ENCODE measurements at places on chromosomes 5 and 9.

DNA sequence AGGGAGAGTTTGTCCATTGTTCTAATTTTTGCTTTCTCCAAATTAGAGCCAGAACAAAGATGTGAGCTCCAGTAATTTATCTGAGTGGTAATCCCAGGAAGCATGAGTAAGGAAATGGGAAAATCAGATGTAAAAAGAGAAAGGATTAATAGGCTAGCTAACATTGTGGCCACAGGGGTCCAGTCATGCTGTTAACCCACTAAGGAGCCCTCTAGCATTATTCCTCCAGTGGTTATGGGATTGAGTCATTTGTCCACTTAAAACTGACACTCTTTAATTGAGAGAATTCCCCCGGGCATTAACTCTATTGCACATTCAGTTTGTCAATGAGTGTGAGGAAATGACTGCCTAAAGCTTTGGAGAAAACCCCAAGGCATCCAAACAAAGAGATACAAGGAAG is 700.3 kb upstream of the TYRP1 start:
- no peak for DNase-seq

DNA sequence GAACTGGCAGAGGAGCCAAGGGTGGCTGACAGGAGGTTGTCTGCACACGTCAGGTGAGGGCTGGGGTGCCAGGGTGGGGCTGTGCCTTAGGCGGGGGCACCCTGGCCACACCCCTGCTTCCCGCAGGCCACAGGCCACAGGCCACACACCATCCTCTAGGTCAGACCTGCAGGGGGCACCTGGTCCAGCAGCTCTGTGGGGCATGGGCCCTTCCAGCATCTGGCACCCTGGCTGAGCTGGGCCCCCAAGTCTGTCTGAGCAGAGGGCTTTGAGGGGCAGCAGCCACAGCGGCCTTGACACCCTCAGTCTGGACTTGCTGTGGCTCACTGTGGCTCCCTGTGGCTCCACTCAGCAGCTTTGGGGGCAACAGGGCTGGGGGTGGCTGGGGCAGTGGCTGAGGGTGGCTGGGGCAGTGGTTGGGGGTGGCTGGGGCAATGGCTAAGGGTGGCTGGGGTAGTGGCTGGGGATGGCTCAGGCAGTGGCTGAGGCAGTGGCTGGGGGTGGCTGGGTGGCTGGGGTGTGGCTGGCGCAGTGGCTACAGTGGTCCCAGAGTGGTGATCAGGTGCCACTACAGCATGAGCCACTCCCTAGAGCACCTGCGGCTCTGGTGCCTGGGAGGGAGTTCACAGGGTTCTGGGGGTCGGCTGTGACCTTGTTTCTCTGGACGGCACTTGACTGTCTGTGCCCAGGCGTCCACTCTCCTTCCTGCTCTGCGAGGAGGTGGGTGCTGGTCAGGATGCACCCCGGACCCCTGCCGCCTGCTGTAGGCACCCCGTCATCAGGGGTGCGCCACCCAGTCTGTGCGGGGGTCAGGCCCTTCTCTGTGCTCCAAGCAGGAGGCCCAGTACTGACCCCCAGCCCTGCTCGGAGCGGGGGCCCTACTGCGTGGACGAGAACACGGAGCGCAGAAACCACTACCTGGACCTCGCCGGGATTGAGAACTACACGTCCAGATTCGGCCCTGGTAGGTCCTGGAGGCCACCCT is 27.1 kb downstream of the NKD2 start:
- DNase-seq = no peak

DNA sequence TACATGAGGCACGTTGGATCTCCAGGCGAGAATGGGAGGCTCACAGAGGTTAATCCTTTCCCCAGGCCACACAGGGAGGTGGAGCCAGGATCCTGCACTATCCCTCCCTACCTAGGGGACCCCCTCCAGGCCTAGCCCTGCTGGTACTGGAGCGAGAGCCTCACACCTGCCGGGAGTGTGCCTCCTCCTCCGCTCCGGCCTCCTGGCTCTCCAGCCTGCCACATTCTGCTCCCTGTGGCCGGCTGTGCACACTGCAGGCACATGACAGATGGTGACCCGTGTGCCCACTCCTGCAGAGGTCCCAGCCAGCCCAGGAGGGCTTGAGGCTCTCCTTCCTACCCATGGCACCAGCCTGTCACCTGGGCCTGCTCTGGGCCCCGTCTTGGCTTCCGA is 93.4 kb downstream of the RXRA start:
- DNase-seq = no peak

GRCh38 chr5:179758955-179759354 is 26.3 kb downstream of the MAML1 start:
- DNase-seq = no peak

GRCh38 chr5:53183880-53184279 is 74.3 kb upstream of the MOCS2 start:
- DNase-seq = no peak

GRCh38 chr9:34010979-34011378 is 37.7 kb downstream of the UBAP2 start:
- no peak for DNase-seq

DNA sequence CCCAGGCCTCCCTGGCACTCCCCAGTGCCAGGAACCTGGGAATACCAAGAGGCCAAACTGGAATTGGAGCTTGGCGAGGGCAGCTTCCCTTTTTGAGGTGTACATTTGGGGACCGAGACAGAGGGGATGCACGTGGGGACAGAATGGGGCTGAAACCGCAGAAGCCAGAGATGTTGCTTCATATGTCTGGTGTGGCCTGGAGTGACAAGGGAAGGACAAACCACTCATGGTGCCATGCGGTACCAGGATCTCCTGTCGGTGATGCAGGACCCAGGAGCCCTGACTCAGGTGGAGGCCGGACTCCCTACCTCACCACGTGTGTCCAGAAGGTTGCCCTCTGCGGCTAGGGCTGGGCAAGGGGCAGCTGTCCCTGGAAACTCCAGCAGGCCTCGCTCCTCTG is 4.0 kb upstream of the CSF2 start:
- DNase-seq = no peak
